Left lung (tissue), 14 donors: ENCODE measurements at places on chromosomes 13 and 19.

DNA sequence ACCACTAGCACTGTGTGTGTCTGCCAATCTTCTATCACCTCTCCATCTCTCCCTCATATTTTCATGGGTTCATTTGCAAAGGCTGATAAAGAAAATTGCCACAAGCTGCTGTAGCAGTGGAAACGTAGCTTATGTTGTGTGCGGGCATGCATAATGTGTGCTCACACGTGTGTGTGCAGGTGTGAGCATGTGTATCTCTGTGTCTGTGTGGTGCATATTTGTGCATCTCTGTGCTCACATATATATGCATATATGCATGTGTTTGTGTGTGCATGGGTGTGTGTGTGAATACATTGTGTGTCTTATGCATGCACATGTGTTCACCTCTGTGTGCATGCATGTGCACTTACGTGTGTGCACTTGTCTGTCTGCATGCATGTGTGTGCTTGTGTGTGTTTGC, 181.8 kb upstream of the UBL3 start:
- DNase-seq, result no peak

GRCh38 chr13:39375601-39376000, 227.4 kb downstream of the LHFPL6 start:
- no peak for DNase-seq

DNA sequence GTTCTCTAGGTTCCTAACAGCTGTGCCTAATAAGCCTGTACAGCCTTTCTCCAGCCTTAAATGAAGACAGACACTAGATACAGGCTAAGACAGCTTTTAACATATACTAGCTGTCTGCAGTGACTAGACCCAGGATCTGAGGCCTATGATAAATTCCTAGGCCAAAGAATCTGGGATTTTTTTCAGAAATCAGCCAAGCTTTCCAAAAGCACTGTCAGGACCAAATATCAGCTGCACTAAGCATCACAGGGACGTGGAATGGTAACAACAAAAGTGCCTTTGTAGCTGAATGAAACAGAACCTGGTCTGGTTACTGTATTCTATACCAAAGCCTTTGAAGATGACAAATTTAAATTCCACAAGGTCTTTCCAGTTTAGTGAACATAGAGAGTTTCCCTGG, 77.9 kb upstream of the DOCK9 start:
- DNase-seq, result no peak

GRCh38 chr19:34508540-34508939, 27.0 kb downstream of the WTIP start:
- no peak for DNase-seq

DNA sequence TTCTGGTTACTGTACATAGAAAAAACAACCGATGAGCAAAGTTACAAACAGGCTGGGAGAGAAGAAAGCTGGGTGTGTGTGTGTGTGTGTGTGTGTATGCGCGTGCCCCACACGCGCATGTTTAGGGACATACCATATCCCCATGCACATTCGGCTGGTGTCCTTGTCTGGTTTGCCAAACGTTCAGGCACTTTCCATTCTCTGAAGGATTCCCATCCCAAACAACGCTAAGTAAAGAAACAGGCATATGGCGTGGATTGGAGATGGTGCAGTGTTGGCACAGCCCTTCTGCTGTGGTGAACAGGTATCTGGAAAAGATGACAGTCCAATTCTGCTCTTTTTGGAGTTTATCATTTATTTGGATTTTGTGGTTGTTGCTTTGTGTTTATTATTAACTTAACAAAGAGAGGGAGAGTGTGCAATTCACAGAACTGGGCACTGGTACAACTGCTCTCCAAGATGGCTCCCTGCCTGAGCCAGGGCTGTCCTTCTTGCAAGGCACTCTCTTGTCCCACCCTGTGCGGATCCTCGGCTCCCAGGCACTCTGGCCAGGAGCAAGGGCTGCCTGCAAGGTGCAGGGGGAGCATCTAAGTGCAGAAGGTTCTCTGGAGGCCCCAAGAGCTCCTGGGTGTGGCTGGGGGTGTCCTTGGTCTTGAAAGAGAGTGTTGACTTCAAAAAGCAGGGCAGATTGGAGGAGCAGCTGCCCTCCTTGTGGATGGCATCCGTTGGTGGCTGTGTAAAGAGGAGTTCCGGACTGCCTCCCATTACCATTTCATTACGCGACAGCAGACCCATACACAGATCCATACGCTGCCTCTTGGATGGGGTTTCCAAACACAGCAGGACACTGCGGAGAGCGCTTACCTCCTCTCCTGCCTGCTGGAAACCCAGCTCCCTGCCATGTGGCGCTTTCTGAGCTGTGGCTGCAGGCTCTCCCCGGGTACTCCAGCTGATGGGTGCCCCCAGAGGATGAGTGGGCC, 263.1 kb downstream of the ZNF536 start:
- DNase-seq, result no peak

- no peak for DNase-seq
Observed at GRCh38 chr13:27076421-27076820, 95.2 kb downstream of the USP12 start.

DNA sequence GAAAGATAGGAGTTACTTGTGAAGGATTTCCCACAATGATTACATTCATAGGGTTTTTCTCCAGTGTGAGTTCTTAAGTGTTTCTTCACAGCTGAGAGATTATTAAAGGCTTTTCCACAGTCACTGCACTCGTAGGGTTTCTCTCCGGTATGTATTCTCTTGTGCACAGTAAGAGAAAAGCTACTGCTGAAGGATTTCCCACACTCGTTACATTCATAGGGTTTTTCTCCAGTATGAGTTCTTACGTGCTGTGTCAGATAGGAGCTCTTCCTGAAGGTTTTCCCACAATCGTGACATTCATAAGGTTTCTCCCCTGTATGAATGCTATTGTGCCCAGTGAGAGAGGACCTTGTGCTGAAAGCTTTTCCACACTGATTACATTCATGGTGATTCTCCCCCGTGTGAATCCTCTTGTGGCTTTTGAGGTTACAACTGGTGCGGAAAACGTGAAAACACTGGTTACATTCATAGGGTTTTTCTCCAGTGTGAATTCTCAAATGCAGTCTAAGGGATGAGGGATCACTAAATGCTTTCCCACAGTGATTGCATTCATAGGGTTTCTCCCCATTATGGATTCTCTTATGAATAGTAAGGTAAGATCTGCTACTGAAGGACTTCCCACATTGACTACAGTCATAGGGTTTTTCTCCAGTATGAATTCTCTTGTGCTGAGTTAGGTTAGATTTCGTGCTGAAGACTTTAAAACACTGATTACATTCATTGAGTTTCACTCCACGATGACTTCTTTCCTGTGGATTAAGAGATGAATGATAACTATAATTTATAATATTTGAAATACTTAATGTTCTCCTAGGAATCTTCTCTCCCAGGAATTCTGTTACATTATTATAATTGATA, 20.6 kb downstream of the ZNF558 start:
- no peak for DNase-seq

- DNase-seq, result no peak
Observed at GRCh38 chr19:2302319-2303210, 5.4 kb downstream of the LINGO3 start.

DNA sequence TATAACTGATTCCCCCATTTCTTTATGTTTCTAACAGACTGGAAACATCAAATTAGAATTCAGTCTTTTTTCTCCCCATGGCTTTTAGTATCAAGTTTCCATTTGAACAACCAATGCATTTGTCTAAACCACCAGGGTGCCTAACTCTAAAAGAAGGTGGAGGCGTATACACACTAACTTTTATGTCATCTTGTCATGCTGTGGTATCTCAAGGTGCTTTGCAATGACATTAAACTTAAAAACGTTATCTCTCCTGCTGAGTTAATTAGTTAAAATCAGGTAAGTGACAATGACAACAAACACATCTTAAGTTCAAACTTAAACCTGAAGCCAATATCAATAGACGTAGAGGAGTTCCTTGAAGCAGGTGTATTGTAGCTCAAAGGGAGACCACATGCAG, 1001.7 kb downstream of the PCDH17 start:
- no peak for DNase-seq

GRCh38 chr13:110116072-110116487, 190.9 kb downstream of the COL4A1 start:
- DNase-seq, result peak; percentile 67

GRCh38 chr19:50694815-50695145, 24.8 kb downstream of the SHANK1 start:
- no peak for DNase-seq

- DNase-seq, result peak; percentile 60
Observed at GRCh38 chr13:61954092-61954491, 538.4 kb upstream of the PCDH20 start.

DNA sequence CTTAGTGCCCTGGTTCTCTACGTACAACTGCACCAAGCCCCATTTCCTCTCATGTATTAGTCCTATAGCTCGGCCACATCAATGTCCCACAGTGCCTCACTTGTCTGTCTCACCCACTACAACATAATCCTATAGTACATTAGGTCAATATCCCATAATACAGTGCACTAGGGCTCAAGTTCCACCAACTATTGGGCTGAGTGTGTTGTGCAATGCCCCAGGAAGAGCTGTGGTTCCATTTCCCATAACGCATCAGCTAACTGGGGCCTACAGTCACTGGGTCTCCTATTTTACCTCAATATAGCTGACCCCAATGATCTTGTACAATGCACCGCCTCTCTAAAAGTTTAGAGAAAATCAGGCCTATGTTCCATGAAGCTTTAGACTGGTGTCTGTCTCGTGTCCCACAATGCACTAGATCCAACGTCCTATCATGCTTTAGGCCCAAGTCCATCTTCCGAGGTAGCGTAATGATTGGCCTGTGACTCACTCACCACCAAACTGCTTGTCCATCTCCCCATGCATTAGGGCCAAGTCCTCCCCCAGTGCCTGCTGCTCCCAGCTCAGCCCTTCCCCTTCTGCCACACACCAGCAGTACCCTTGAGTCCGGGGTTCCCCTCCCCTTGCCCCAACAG, 21.8 kb downstream of the TSKS start:
- no peak for DNase-seq

DNA sequence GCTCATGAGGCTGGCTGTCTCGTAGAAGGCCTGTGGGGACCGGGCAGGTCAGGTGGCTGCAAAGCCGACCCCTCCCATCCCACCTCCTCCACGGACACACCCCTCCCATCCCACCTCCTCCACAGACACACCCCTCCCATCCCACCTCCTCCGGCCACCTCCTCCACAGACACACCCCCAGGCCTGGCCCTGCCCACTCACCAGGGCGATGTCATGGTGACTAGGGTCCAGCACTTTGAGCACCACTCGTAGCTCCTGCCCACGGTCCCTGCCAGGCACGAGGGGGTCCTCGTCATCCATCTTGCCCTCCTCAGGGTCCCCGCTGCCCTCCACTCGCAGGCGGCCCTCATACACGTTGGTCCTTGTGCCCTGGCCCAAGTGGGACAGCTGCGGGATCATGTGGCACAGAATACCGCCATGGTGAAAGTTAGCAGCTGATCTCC, 18.8 kb downstream of the TYK2 start:
- no peak for DNase-seq

GRCh38 chr13:27774169-27774568, 18.1 kb upstream of the GSX1 start:
- no peak for DNase-seq
